Left ventricle myocardium inferior (tissue), 1 donor: ENCODE measurements at places on chromosomes 2 and 18. TPM values are rescaled to one million over a fixed set of nuclear protein-coding genes. Genes with fewer than 3 reads are reported as not detected.

- DNase-seq: no peak
Observed at GRCh38 chr2:31886700-31887099, 124.1 kb downstream of the MEMO1 start.

DNA sequence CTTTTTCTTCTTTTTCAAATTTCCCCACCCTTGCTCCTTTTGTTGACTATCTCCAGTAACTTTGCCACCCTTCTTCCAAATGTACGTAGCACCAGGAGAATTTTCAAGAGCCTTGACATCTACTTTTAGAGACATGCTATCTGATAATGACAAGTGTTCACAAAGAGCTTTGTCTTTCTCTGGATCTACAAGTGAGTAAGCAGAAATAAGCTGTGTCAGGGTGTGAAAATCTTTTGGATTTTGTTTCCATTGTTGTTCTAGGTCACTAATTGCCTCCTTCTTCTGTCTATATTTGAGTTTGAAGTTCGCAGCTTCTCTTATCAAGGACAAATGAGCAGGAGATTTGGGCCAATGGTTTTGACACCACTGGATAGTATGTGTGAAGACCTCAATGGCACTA lies 8.4 kb upstream of the C18orf32 start:
- no peak for DNase-seq

The SUMO1 gene
- 71.2 TPM for total RNA-seq

- DNase-seq: no peak
Observed at GRCh38 chr18:47997338-47997780, 66.9 kb upstream of the SMAD2 start.

The EVX2 gene
- not detected for total RNA-seq

DNA sequence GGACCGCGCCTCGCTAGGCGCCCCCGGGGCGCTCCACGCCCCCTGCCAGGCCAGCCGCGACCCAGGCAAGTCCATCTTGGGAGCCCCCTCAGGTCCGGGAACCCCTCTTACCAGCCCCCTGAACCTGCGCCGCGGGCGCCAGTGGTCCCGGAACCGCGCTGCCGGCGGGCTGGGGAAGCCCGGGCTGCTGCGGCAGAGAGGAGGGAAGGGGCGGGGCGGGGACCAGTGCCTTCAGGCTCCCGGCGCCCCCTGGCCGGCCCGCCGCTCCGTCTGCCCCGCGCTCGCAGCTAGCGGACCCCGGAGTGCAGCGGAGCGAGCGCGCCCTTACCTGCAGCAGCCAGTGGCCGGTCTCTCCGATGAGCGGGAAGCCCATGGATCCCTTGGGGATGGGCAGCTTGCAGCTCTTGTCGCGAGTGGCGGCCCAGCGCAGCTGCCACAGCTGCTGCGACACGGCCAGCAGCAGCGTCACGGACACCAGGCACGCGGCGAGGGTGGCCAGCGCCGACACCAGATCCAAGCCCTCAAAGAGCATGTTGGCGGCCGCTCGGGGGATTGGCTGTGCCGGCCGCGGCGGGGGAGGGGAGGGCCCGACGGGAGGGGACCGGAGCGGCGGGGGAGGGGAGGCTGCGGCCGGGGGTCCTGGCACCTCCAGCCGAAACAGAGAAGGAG lies at the start of gene CYP26B1:
TSS of gene CYP26B1 (minus strand) at position 560 of the 669 bp plus-strand sequence. CDS start at position 532, 28 bp downstream.
- DNase-seq: peak; percentile 29

GRCh38 chr18:13516855-13517254 lies 209.5 kb downstream of the FAM210A start:
- DNase-seq: no peak

The RUFY4 gene
- not detected for total RNA-seq
